Fibroblast of mammary gland (primary cell): ENCODE measurements at places on chromosomes 7 and 10.

DNA sequence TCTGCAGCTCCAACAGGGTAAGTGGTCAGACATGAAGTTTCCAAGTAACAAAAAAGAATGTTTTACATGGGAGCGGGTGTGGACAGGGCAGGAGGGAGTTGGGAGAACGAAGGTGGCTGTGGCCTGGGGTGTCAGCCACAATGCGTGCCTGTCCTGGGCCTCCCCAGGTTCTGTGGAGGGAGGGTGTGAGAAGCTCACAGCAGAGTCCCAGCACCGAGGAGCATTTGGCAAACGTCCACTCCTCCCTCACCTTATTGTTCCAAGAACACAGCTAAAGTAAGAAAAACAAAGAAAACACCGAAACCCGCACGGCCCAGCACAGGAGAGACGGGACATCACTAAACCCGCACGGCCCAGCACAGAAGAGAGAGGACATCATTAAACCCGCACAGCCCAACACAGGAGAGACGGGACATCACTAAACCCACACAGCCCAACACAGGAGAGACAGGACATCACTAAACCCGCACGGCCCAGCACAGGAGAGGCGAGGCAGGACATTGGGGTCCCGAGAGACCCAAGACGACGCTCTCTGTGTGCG, 226.4 kb downstream of the MAD1L1 start:
- no peak for DNase-seq

DNA sequence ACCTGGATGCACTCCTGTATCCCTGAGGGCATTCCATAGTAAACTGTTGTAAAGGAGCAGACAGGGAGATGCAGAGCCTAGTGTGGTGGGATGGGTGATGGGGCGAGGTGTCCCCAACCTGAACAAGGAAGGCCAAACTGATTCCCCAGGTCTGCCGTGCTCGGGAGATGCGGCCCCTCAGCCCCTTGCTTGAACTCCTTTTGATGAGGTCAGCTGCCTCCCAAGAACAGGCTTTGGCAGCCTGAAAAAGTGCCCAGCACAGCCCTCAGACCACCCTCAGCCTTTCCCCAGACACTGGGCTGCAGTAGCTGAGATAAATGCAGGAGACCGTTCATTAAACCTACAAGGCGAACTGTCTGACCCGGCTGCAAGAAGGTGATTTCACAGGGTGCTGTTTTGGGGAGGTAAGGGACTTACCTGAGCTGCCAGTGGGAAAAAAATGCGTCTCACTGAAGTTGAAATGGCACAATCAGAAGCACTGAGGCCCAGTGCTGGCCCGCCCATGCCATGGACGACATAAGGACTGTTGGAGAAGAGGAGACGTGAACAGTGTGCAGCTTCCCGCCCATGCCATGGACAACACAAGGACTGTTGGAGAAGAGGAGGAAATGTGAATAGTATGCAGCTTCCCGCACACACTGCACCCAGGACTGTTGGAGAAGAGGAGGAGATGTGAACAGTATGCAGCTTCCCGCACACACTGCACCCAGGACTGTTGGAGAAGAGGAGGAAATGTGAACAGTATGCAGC, 148.4 kb upstream of the FAM20C start:
- no peak for DNase-seq

- DNase-seq = no peak
Observed at GRCh38 chr7:42210779-42211178, 26.2 kb downstream of the GLI3 start.

GRCh38 chr10:124025152-124025551, 68.2 kb downstream of the CHST15 start:
- DNase-seq = no peak

DNA sequence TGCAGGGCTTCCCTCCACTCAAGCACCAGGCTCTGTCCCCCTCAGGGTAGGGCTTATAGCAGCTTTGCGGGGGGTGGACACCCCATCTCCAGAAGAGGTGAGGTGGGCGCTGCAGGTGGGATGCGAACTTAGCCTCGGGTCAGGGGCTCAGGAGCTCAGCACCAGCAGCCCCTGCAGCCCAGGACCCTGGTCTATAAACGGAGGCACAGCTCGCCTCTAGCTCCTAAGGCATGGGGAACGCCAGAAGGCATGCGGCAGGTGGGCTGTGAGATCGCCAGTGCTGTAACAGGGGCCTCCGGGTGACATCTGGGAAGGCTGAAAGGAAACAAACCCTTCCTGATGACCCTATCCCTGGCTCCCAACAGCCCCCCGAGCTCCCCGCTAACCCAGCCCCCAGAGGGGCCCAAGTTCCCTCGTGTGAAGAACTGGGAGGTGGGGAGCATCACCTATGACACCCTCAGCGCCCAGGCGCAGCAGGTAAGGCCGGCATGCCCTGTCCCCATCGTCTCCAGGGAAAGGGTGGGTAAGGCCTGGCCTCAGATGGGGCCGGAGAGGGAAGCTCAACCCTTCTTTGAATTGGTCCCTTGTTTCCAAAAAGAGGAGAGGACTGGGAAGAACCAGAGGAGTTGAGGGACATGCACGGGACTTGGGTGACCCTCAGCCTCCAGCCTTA, 4.2 kb downstream of the NOS3 start:
- DNase-seq = no peak

GRCh38 chr10:35711615-35712411, 69.7 kb upstream of the FZD8 start:
- DNase-seq = no peak

DNA sequence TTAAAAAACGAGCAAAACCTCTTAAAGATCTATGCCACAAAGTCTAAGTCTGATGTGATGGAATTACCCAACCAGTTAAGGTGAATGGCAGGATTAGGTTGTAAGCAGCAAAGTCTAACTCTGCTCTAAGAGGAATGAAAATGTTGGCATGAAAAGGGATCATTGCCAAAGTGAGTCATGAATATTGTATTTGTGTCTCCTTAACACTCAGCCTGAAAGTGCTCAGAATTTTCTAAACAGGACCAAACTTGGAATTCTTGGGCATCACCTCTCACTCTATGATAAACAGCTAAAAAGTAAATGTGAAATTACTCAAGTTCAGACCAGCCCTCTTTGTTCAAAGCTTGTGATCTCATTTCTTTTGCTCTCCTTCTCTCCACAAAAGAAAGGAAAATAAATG, 27.0 kb downstream of the PPP1R3A start:
- peak; percentile 7 for DNase-seq

GRCh38 chr10:52249850-52250395, 64.2 kb upstream of the DKK1 start:
- DNase-seq = no peak

GRCh38 chr10:122373108-122373507, 1.4 kb upstream of the PLEKHA1 start:
- no peak for DNase-seq

GRCh38 chr7:137977173-137977572, 24.7 kb downstream of the CREB3L2 start:
- DNase-seq = peak; percentile 74

- peak; percentile 64 for DNase-seq
Observed at GRCh38 chr10:107442035-107442505, 277.6 kb upstream of the SORCS1 start.

- DNase-seq = no peak
Observed at GRCh38 chr7:103051519-103051918, 23.1 kb downstream of the FBXL13 start.

DNA sequence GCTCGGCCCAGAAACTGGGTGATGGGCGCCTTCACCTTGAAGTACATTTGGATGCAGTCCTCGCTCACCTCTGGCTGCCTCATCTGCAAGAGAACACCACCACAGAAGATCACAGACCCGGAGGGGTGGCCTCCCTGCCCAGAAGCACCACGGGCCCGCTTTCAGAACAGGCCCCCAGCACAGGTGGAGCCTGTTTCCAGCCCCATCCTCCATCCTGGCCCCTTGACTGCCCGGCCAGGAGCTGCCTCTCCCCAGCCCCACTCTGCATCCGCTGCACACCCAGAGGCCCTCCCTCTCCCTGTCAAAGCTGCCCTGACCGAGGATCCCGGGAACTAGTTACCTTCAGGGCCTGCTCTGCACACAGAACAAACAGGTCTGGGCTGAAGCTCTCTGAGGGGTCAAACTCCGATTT, 724 bp downstream of the CFAP46 start:
- no peak for DNase-seq

DNA sequence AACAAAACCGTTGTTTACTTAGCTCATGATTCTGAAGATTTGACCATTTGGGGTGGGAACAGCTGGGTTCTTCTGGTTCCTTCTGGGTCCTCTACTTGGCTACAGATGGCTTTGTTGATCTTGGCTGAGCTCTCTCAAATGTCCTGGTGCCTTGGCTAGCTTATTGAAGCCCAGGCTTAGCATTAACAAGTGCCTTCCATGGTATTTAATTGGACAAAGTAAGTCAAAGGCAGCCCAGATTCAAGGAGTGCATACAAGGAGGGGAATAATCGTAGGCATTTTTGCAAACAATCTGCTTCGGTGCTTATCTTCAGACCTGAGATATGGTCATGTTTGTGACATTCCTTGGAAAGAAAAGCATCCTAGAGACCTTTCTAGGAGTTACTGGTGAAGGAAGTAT, 81.4 kb downstream of the ADCYAP1R1 start:
- DNase-seq = no peak

DNA sequence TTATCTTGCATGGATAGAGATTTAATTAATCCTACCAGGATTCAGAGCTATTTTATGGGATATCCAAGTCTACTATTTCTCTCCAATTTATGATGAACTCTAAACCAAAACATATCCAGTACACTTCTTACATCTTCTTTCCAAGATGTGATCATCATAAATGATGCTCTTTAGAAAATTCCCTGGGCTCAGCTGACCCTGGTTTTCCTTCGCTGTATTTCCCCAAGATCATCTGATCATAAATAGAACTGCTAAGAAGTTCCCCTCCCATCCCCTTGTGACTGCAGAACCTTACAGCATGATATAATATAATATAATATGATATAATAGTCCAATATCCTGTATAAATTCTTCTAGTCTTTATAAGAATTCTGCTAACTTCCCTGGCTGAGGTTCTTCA, 114.6 kb upstream of the LYZL2 start:
- DNase-seq = no peak

DNA sequence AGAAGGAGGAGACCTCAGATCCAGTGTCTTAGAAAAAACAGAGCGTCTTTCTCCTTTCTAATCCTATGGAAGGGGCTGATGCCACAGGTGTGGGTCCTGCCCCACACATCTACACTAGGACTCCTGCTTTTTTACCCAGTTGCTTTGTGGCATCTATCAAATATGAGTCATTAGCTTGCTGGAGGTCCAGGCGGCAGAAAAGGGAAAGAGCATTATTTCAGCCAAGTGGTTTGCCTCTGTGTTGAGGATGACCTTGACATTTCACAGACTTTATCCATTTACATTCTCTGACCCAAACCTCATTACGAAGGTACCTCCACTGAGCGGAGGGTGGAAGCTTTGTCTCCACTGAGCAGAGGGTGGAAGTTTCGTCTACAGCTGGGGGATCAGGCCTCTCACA, 308.4 kb upstream of the KLF6 start:
- no peak for DNase-seq

DNA sequence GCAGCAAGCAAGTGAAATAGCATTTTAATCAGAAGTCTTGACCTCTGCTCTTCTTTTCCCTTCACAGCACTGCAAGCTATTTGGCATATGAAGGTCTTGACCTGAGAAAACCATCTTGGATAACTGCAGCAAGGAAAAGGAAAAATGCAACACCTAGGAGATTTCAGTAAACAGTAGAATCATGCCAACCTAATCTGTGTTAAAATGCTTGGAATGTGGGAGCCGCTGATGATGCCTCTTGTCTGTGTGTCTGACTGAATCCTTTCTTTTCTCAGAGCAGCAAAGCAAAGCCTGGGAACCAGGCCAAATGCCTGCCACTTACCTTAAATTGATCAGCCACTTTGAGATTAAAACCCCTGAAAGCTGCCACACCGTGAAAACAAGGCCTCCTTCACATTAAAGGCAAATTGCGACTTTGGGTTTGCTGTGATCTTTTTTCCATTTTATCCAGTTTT, 80.4 kb upstream of the CDK6 start:
- DNase-seq = peak; percentile 7

GRCh38 chr7:29888006-29888405, 81.7 kb downstream of the WIPF3 start:
- DNase-seq = no peak

DNA sequence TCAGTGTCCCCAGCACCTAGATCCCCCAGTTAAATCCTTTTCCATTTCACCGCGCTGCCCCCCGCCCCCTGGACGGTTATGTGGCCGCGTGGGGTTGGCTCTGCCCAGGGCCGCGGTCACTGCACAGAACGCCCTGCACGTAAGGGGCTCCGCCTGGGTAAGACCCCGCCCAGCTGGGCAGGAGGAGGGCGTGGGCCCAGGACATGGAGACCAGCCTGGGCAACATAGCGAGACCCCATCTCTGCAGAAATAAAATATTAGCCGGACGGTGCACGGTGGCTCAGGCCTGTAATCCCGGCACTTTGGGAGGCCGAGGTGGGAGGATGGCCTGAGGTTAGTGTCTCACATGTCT, 650 bp upstream of the ZFAND2A start:
- peak; percentile 30 for DNase-seq

DNA sequence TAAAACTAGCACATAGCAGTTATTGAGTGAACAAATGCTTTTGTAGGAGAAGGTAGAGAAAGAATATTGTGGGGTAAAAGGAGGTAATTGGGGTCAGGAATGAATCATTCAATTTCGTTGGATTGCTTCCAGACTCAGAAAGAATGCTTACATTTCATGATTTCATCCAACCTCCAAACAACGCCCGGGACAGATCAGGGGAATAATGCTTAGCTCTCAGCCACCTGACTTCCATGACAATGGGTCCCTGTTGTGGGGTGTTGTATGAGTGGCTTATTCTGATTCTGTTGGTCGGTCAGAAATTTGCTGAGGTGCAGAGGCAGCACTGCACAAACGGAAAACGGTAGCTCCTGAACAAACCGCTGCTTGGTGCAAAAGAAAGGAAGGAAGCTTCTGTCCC, 24.0 kb upstream of the INPP5F start:
- peak; percentile 47 for DNase-seq

DNA sequence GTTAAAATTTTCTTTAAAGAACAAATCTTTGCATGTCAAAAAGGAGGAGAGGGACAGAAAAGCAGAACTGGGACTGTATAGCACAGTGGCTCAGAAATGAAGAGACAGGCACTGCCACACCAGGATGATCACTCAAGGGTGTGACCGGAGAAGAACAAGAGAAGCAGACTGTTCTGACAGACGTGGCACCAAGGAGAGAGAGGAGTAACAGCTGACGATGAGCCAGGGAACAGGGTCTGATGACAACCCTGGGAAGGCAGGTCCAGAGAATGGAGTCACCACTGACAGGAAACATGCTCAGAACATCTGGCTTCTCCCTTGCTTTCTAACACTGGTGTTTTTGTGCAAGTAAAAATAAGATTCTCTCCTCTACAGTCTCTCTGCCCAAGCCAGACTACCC, 14.6 kb upstream of the VAX1 start:
- peak; percentile 10 for DNase-seq

DNA sequence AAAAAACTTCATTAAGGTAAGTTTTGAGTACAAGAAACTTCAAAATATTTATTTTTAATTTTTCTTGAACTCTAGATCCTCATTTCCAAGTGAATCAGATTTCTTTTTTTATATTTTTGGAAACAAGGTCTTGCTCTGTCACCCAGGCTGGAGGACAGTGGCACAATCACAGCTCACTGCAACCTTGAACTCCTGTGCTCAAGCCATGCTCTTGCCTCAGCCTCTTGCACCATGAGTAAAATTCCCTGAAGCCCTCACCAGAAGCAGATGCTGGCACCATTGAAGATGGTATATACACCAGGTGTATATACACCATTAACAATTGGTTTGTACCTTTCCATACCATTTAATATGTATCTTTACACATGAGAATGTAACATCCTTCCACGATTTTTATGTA, 45.1 kb upstream of the ODAD2 start:
- no peak for DNase-seq
